Activated T-helper 17 cell treated with anti-CD3 and anti-CD28 coated beads, Interleukin-2, amount 50 U/mL, for 72 hours (primary cell): ENCODE measurements at places on chromosomes 12 and 14.

DNA sequence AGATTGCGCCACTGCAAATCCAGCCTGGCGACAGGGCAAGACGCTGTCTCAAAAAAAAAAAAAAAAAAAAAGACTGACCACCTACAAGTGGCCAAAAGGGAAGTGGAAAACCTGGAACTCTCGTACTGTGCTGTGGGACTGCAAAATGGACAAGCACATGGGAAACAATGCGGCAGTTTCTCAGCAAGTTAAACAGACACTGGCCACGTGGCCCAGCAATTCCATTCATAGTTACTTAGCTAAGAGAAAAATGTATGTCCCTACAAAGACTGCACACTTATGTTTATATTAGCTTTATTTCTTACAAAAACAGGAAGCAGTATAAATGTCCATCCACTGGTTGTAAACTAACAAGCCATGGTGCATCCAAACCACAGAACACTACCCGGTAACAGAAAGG lies 5.6 kb downstream of the CHFR start:
- no peak for ATAC-seq

- ATAC-seq, result peak; percentile 94
Measured at GRCh38 chr12:94761559-94761958, 111.2 kb upstream of the TMCC3 start.

GRCh38 chr12:50224026-50224692 lies 57.0 kb upstream of the CERS5 start:
- ATAC-seq, result peak; percentile 63

- peak; percentile 80 for ATAC-seq
Measured at GRCh38 chr12:9626291-9626690, 18.6 kb upstream of the KLRB1 start.

DNA sequence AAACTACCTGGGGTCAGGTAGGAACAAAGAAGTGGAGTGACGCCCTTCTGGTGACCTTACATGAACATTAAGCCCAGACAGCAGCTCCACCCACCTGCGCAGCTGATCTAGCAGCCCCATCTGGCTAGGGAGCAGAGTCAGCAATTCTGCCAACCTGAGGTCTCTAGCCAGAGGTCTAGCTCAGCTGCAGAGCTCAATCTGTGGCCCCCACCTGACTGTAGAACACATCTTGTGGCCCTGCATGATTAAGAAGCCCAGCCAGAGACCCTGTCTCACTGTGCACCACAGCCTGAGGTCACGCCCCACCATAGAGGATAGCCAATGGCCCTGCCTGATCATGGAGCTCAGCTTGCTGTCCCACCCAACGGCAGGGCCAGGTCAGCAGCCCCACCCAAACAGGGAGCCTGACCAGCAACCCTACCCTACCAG lies 50.6 kb upstream of the HIGD1C start:
- ATAC-seq, result no peak

DNA sequence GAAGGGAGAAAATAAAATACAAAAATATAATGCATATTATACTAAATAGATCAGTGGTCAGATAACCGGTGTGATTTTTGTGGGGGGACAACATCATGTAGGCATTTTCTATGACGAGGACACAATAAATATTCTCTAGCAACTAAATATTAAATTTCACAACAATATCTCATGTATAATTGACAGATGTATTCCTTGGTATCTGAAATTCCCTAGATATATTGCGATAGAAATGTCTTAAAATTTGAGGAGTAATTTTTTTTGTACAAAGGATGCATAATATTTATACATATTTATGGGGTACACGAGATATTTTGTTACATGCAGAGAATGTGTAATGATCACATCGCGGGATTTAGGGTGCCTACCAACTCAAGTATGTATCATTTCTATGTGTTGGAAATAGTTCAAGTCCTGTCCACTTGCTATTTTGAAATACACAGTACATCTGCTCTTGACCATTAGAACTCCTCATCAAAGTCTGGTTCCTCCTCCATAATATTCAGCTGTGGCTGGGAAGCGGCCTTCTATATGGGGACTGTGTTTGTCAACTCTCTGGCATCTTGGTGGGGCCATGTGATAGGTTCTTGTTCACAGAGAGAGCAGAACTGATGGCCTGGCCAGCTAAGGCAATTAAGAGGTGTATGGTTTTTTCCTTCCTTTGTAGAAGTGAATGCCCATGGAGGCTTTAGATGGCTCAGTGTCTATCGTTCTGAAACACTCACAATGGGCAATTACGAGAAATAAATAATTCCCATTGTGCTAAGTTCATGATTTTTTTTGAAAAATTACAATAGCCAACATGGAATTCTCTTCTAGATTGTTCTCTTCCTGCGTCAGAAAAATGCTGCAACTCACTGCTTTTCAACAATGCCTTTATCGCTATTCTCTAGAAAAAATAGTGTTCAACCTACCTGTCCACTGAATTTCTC lies 8.8 kb downstream of the A2M start:
- ATAC-seq, result no peak

- no peak for ATAC-seq
Measured at GRCh38 chr12:86445356-86445755, 189.2 kb upstream of the MGAT4C start.

DNA sequence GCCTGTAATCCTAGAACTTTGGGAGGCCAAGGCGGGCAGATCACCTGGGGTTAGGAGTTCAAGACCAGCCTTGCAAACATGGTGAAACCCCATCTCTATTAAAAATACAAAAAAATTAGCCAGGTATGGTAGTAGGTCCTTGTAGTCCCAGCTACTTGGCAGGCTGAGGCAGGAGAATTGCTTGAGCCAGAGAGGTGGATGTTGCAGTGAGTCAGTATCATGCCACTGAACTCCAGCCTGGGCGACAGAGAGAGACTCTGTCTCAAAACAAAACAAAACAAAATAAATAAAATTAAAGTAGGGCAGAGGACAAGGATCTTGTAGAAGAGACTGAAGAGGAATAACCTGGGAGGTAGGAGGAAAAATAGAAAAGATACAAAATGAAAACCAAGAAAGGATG lies 45.5 kb upstream of the GUCY2C start:
- no peak for ATAC-seq

- no peak for ATAC-seq
Measured at GRCh38 chr14:49857427-49858003, 4.9 kb upstream of the NEMF start.

DNA sequence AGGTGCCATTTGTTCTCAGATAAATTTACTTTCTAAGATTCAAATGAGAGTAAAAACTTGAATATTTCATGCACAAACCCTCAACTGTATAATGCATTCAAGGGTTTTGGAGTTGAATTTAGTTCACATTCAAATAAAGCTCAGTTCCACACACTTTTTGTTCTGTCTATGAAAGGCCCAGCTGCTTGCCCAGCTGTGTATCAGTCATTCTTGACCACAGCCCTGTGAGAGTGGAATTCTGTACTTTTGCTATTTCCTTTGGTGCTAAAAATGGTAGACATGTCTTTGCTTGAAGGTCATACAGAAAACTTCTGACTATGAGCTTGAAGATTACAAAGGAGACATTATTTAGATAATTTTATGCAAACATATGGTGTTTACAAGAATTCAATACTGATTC lies 110.4 kb downstream of the KCNC2 start:
- ATAC-seq, result no peak

- no peak for ATAC-seq
Measured at GRCh38 chr14:99606359-99606758, 2.4 kb upstream of the CCDC85C start.

GRCh38 chr14:83993545-83993944 lies 1536.4 kb upstream of the FLRT2 start:
- ATAC-seq, result no peak

DNA sequence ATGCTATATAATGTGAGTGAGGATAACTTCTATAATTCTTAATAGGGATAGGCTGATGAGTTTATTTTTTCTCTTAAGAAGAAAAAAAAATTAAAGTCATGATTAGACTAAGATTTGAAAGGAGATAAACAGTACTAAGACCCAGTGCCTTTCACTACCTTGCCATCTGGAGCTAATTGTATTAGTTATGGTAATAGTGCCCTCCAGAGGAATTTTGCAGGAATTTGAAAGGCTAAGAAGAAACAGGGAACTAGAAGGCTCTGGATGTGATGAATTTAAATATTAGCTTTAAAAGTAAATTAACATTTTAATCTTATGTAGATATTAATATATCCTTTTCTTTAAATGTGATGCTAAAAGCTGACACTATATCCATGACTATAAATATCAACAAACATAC lies 36.6 kb upstream of the PIK3C2G start:
- ATAC-seq, result no peak

- ATAC-seq, result no peak
Measured at GRCh38 chr14:69267492-69267891, 7.5 kb downstream of the GALNT16 start.

DNA sequence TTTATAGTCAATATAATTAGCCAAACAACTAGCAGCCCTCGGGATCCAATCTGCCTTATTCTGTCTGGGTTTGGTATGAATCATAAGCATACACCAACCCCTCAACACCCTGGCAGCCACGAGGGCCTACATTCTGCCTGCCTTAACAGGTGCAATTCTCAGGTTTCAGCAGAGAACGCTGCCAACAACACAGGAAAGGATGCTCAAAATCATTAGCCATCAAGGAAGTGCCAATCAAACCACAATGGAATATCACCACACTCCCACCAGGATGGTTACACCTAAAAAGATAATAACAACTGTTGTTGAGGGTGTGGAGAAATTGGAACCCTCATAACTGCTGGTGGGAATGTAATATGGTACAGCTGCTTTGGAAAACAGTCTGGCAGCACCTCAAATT lies 122.8 kb downstream of the TTC7B start:
- ATAC-seq, result no peak
